ENCODE measurements at places on chromosomes 2 and 18.

DNA sequence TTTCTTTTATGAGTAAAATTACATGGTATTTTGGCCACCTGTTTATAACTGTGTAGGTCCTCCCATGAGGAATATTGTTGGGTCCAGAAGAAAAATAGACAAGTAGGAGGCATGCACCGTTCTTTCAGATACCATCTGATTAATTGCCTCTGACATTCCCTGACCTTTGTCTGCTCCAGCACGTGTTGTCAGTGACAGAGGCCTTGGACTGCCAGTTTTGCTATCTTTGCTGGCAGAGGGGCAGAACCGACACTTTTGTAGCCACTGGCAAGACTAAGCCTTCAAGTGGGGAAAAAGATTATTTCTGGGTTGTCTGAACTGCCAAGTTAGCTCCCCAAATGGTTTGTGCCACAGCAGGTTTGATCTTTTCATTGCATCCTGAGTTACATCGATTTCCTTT lies 276.9 kb downstream of the CAMKMT start:
- DNase-seq, result no peak

GRCh38 chr2:144267239-144267638 lies 252.7 kb downstream of the ZEB2 start:
- DNase-seq, result no peak

- DNase-seq, result no peak
Observed at GRCh38 chr18:11849279-11849678, 1.9 kb upstream of the CHMP1B start.

GRCh38 chr2:63537306-63537705 lies 51.0 kb downstream of the WDPCP start:
- no peak for DNase-seq

- no peak for DNase-seq
Observed at GRCh38 chr2:160429248-160430000, 64.2 kb downstream of the RBMS1 start.

GRCh38 chr2:125405816-125406215 lies 1250.1 kb upstream of the GYPC start:
- peak; percentile 75 for DNase-seq

- DNase-seq, result no peak
Observed at GRCh38 chr18:23828426-23828825, 139.2 kb downstream of the LAMA3 start.

- DNase-seq, result no peak
Observed at GRCh38 chr18:54109131-54109683, 115.3 kb downstream of the MBD2 start.

GRCh38 chr2:37614061-37614738 lies 57.2 kb downstream of the CDC42EP3 start:
- no peak for DNase-seq

- DNase-seq, result no peak
Observed at GRCh38 chr2:23718931-23719700, 207.8 kb downstream of the ATAD2B start.

- DNase-seq, result no peak
Observed at GRCh38 chr2:171924170-171924942, 2.1 kb downstream of the HAT1 start.

GRCh38 chr2:229180658-229181057 lies 90.4 kb downstream of the PID1 start:
- no peak for DNase-seq

GRCh38 chr2:240197462-240198139 lies 57.1 kb upstream of the OTOS start:
- no peak for DNase-seq

GRCh38 chr2:26597197-26597596 lies 44.0 kb downstream of the CIB4 start:
- DNase-seq, result no peak

DNA sequence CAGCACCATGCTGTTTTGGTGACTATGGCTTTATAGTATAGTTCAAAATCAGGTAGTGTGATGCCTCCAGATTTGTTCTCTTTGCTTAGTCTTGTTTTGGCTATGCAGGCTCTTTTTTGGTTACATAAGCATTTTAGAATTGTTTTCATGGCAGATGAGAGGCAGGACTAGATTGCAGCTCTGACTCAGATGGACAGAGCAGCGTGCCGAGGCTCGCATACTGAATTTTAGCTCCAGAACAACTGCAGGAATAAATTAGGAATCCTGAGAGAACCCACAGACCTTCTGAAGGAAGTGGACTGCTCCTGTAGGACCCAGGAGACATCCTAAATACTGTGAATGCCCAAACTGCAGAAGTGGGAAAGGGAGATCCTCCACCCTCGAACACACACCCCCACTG lies 141.6 kb downstream of the NETO1 start:
- no peak for DNase-seq

GRCh38 chr2:29749843-29750242 lies 171.5 kb downstream of the ALK start:
- DNase-seq, result no peak

DNA sequence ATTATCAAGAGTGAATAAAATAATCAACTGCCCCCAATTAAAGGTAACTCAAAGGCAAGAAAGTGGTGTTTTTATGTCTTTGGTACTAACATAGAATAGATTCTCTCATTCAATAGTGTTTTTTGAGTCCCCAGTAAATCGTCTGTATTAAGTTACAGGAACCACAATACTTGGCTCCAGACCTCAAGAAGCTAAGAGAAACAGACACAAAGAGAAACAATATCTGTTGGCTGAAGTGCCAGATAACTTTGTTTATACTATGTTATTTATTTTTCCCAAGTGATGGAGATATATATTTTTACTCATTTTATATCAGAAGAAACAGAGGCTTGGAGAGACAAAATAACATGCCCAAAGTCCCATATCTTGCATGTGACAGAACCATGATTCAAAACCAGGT lies 201.7 kb upstream of the HNRNPA3 start:
- DNase-seq, result no peak

DNA sequence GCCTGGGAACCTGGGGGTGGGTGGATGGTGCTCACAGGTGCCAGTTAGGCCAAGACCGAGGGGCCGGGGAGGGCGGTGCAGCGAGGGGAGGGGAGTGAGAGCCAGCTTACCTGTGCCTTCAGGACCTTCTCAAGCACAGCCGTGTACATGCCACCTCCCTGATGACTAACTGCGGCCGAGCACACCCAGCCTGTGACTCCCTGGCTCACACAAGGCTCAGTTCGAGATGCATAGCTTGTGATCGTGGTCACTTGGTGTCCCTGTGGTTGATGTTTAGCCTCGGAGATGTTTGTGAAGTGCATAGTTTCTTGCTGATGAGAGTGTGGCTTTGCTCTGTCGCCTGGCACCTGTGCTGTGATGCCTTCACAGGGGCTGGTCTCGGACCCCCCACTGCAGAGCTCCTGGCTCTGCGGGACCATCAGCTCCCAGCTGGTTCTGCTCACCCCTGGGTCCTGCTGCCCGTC lies 84.5 kb upstream of the ODC1 start:
- DNase-seq, result no peak

DNA sequence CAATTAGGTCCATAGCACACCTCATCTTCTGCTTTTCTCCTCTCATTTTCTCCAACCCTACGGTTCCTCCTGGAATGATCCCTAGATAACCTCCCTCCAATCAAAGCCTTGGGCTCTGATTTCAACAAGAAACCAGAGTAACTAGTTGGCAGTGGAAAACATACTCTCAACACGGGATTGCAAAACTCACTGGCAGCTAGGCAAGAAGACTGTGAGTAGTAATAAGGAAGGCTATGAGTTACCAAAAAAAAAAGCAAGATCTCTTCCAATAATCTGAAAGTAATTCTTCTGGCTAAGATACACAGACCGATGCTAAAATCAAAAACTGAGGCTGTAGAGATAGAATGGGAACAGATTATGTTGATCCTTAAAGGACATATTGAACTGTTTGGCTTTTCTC lies 28.4 kb upstream of the CCDC102B start:
- DNase-seq, result no peak

GRCh38 chr2:36831185-36831584 lies 134.7 kb downstream of the VIT start:
- DNase-seq, result no peak

- DNase-seq, result no peak
Observed at GRCh38 chr2:215419113-215419512, 16.8 kb downstream of the FN1 start.

- DNase-seq, result no peak
Observed at GRCh38 chr2:239951129-239951734, 73.9 kb downstream of the NDUFA10 start.

DNA sequence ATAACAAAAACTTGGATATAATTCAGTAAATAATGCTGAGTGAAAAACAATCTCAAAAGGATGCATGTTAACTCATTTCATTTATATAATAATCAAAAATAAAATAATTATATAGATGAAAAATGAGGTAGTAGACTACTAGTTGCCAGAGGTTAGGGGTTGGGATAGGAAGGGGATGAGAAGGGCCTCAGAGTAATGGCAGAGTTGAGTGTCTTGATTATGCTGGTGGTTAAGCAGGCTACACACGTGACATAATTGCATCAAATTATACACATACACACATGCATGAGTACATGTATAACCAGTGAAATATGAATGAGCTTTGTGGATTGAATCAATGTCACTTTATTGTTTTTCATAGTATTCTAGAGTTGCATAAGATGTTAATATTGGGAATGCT lies 201.0 kb downstream of the RIT2 start:
- DNase-seq, result no peak

- DNase-seq, result no peak
Observed at GRCh38 chr18:31041271-31042083, 1.1 kb downstream of the DSC3 start.

GRCh38 chr2:11133238-11133935 lies 21.9 kb upstream of the SLC66A3 start:
- DNase-seq, result no peak

Data from Panc1 (cell line).